Upper lobe of left lung (tissue), 6 donors: ENCODE measurements at places on chromosomes 16 and 17.

- H3K27ac ChIP-seq: no peak overlapping the region
- H3K4me1 ChIP-seq: no peaks in the 10 kb centered on the region
Observed at GRCh38 chr16:64240586-64240985, 881.3 kb downstream of the CDH11 start.

DNA sequence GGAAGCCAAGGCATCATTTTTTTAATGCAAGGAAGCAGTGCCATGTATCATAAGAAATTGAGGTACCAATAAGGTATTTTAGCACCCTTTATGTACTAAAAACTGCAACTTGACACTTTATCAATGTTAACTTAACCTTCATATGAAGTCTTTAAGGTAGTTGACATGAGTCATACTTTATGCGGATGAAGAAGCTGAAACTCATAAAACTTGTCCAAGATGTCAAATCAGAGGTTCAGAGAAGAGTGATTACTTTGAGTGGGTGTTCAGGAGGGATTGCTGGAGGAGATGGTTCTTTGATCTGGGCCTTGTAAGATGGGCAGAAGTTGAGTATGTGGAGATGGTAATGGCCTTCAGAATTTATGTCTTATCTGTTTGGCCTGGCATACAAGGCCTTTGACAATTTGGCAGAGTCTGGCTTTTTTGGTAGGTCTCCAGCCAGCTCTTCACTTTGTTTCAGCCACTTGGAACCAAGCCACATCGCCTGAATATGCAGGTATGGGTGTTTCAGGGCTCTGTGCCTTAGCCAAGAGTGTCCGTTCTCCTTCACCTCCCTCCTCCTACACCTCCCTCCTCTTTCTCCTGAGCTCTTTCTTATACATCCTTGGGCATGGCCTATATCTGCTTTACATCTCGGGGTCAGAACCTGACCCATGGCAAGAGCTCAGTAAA, 23.7 kb downstream of the YPEL2 start:
- peaks cover 16% of the 10 kb centered on the region for H3K36me3 ChIP-seq
- H3K27me3 ChIP-seq: no peaks in the 10 kb centered on the region
- no peak overlapping the region for H3K27ac ChIP-seq
- H3K4me1 ChIP-seq: peaks cover 32% of the 10 kb centered on the region
- no peak for DNase-seq
- no peak overlapping the region for H3K4me3 ChIP-seq

DNA sequence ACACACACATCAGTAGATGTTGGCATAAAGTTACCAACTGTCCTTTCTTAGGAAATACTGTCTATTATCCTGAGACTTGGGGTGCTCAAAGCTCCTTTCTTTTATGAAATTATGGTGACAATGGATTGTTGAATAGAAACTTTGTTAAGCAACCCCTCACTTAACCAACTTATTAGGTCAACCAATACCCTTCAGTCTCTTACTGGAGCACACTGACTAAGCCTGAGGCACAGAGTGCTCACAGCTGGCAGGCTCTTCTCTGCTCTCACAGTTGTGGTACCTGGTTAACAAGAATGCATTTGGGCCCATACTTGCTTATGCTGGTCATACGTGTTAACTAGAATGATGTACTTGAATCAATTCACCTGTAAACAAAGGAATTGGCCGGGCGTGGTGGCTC, 24.8 kb downstream of the CD300LF start:
- no peaks in the 10 kb centered on the region for H3K36me3 ChIP-seq
- no peaks in the 10 kb centered on the region for H3K27me3 ChIP-seq
- no peak overlapping the region for H3K27ac ChIP-seq
- H3K4me1 ChIP-seq: no peaks in the 10 kb centered on the region

GRCh38 chr16:69833357-69834282, 71.5 kb downstream of the WWP2 start:
- H3K4me3 ChIP-seq: no peak overlapping the region
- DNase-seq: peak; percentile 78
- H3K36me3 ChIP-seq: peaks cover 2% of the 10 kb centered on the region
- H3K27me3 ChIP-seq: no peaks in the 10 kb centered on the region
- H3K27ac ChIP-seq: peak overlapping the region; percentile 53
